ENCODE measurements at places on chromosomes 7 and 10.

- DNase-seq: no peak
Observed at GRCh38 chr10:112763916-112764520, 186.0 kb upstream of the TCF7L2 start.

DNA sequence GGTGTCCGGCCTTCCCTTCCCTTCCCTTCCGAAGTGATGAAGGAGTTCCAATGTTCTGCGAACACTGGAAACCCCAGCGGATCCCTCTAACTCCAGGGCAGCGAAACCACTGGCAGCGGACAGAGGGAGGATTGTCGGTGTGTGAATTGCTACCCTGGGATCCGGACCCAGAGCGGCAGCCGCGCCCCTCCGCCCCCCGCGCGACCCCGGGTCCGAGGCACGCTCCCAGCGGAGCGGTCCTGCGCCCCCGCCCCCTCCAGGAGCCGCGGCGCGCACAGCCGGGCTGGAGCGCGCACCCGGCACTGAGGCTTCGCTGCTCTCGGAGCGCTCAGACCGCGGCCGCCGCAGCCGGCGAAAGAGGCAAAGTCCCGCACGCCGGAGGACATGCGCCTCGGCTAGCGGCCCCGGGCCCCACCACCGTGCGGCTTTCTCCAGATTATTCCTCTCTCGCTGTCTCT, at the start of gene PTPRZ1:
Gene PTPRZ1 (plus strand): TSS at position 331 of the 458 bp plus-strand sequence. CDS start 339 bp downstream, outside the sequence.
- DNase-seq: no peak

- no peak for DNase-seq
Observed at GRCh38 chr7:158422887-158423560, 164.6 kb downstream of the PTPRN2 start.

DNA sequence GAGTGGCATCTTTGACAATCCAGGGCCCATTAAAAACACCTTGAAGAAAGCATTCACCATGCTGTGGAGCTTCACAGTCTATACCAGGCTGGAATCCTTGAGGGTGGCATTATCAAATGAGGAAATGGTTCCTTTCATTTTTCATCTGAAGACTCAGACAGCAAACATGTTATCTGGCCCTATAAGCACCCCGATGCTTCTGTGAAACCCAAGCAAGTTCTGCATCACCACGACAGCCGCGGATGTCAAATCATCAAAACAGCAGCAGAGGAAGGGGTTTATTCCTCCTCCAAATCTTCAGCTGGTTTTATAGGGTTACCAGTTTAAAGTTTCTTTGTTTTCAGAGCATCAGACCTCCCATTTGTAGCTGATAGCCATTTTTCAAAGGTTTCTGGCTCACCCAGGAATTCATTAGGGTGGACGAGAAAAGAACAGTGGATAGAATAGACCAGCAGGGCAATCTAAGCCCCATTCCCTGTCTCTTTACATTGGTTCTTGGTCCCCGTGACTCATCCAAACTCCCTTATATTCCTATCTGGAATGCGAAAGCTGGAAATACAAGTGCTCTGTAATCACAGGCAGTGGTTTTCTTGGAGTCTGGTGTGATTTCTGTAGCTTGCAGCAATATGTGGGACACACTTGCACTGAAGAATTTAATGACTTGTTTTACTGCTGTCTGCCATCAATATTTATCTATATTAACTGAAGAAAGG, 217.9 kb downstream of the SKAP2 start:
- no peak for DNase-seq

- peak; percentile 46 for DNase-seq
Observed at GRCh38 chr7:6106140-6106904, 75.1 kb downstream of the ANKRD61 start.

DNA sequence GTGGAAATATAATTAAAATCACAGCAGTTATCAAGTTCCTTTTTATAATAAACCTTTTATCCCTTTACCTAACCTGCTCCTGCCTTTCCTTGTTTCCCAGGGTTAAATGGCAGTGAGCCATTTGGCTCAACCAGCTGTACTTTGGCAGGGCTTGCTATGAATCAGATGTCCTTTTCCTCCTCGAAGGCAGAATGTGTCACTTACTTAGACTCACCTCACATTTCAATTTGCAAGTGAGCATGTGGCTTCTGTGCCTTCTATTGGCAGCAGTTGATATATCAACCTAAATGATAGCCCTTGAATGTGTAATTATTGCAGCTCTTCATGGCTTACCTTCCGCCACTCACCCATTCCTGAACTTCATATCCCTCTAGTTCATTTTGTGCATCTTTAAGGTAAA, 301.7 kb downstream of the CSTF2T start:
- DNase-seq: no peak

DNA sequence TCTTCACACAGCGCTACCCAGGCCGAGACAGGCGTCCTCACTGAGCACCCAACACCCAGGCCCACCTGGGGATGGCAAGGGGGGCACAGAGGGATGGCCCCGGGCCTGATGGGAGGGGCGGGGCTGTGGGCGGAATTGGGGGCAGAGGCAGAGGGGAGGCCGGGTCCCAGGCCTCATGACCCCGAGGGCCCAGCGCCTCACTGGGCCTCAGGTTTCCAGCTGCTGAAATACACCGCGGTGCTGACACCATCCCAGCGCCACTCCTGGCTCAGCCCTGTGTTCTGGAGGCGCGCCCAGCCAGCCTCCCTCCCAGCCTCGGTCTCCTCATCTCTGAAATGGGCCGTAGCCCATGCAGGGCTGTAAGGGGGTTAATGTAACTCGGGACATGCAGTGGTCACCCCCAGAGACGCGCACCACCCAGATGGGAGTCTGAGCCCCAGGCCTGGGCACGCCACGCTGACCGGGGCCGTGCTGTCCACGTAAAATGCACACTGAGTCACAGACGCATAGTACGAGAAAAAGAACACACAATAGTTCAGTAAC, 82.3 kb downstream of the UNCX start:
- no peak for DNase-seq

DNA sequence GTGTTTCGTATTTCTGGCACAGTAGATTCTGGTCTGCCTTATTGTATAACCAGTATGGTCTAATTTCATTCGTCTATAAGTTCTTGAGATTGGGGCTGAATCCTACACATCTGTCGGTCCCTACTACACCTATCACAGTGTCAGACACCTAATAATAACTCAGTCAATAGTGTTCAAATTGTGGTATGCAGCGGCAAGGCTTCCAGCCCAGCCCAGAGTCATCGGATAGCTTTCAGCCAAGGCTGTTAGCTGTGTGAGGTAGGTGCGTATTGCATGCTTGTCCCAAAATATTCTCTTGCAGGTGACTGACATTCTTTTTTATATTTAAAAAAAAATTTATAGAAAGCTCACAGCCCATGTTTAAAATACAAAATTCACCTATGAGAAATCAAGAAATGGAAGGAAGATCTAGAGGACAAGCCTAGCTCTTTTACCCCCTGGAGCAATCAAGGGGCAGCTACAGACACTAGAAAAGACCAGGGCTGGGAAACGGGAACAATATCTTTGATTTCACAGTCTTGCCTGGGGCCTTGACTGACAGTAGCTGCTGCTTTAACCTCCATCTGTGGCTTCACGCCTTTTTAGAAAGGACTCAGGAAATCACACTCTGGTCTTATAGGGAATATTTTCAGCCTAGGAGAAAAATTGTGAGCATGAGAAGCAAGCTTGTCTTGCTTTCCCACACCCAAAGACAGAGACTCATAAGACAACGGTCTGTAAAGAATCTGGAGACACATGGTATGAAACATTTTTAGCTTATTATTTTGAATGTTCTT, 9.5 kb upstream of the ASB4 start:
- no peak for DNase-seq

DNA sequence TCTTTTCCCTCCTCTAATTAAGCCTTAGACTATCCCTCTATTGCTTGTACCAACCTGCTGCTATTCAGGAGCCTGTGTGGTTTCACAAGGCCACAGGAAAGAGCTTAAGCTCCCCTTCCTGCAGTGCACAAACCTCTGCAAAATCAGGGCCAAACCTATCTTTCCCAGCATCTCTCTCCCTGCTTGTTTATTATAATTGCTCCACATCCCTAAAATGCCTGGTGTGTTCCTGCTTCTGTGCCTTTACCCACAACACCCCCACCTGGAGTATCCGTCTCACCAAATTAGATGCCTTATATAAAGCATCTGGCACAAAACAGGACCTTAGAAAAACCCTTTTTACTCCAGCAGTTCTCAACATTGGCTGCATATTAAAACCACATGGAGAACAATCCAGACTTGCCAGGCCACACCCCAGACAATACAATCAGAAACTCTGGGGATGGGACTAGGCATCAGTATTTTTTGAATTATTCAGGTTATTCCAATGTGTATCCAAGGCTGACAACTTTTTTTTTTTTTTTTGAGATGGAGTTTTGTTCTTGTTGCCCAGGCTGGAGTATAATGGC, 16.7 kb downstream of the SEC31B start:
- no peak for DNase-seq

DNA sequence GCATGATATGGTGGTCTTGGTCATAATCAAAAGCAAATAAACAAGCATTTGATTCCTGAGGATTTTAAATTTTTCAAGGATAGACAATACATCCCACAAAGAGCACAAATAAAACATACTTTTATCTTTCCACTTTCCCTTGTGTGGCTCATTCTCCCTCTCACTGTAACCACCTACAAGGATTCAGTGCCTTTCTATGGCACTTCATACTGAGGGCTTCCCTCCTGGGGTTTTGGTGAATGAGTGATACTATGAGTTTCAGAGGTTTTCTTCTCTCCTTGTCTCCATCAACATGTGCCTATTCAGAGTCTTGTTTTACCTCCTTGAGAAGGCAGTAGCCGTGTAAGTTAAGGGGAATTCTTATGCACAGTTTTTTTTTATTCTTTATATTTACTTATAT, 296.0 kb upstream of the TEX47 start:
- DNase-seq: no peak

DNA sequence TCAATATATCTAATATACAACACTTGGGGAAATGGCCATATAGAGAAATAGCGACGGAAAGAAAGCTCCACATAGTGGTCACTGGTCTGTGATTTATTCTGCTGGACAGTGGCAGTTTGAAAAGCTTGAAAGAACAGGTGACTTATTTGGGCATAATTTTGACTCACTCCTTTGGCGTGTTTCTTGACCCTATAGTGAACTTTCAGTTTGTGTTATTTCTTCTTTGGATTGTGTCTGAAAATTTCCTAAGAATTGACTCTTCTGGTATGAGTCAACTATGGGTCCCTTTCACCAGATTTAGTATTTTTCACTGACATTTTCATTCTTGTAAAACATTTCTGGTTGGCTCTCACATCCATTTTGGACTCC, 25.8 kb upstream of the IMMP2L start:
- DNase-seq: no peak

GRCh38 chr10:71727738-71728737, 8.5 kb upstream of the C10orf105 start:
- DNase-seq: peak; percentile 69

- no peak for DNase-seq
Observed at GRCh38 chr10:9222917-9223316, 1168.4 kb downstream of the GATA3 start.

DNA sequence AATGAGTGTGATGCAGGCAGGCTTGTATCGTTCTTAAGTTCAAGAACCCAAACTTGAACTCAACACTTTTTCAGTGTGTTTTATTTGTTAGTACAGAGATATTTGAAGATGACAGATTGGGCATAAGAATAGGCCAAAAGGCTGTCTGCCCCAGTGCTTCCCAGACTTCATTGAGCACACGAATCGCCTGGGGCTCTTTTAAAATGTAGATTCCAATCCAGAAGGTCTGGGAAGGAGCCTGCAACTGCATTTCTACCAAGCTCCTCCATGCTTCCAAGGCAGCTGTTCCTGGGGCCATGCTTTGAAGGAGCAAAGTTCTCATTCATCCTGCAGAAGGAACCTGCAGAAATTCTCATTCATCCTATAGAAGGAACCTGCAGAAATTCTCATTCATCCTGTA, 114.5 kb upstream of the INSYN2A start:
- DNase-seq: no peak

GRCh38 chr7:2863461-2864066, 19.5 kb upstream of the GNA12 start:
- peak; percentile 56 for DNase-seq

- no peak for DNase-seq
Observed at GRCh38 chr7:34341326-34341725, 316.7 kb upstream of the NPSR1 start.

GRCh38 chr10:121069061-121069850, 218.1 kb downstream of the WDR11 start:
- DNase-seq: no peak

- DNase-seq: no peak
Observed at GRCh38 chr10:29841724-29842649, 207.2 kb upstream of the SVIL start.

DNA sequence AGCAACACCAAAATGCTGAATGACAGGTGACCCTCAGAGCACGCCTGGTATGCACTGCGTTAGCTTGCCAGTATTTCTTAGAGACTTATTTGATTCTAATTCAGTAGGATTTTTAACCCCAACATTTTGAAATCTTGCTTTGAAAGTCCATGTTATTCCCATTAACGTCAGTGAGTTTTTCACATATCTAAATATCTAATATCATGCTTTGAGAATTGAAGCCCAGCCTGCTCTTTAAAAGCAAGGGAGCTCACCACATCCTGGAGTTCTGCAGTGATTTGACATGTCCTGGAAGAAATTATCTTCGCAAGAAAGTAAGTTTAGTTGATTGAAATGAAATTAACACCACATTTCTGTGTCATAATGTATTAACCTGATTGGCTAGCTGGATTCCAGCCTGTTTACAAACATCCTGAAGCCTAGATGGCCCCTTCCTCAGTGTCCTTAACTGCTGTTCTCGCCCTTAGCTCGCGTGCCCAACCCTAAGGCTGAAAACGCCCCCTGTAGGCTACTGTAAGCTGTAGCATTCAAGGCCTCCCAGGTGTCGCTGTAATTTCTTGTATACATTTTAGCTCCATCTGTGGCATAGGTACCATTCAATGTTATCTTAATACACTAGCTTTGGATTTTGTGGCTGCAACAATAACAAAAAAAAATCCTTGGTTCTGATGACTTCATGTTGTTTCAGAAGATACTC, 191.5 kb downstream of the MGMT start:
- DNase-seq: no peak

- no peak for DNase-seq
Observed at GRCh38 chr7:3657206-3657605, 356.2 kb downstream of the SDK1 start.

DNA sequence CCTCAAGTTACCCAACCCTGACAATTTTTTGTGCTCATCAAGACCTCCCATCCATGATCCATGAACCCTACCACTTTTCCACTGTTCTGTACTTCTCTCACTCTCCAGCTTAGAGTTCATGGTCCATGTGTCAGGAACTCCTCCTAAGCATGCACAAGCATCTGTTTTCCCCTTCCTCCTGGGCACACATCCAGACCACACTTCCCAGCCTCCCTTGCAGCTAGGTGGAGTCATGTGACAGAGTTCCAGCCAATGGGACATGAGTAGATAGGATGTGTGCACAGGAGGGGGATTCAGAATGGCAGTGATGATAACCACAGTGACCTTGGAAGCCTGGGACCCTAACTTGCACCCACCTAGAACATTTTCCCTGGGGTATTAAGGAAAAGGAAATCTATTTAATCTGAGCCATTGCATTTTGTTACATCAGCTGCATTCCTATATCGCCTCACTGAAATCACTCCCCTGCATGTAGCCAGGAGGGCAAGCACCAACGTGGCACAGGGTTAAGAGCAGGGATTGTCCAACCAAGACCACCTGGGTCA, 9.6 kb upstream of the FRMPD2 start:
- no peak for DNase-seq
